ENCODE measurements at places on chromosomes 3 and 15.

- no peak for DNase-seq
Measured at GRCh38 chr3:176755552-176755951, 441.7 kb downstream of the TBL1XR1 start.

GRCh38 chr15:90343302-90343790, 8.7 kb upstream of the ZNF774 start:
- DNase-seq = no peak

- DNase-seq = no peak
Measured at GRCh38 chr15:66735909-66736305, 33.9 kb downstream of the SMAD6 start.

DNA sequence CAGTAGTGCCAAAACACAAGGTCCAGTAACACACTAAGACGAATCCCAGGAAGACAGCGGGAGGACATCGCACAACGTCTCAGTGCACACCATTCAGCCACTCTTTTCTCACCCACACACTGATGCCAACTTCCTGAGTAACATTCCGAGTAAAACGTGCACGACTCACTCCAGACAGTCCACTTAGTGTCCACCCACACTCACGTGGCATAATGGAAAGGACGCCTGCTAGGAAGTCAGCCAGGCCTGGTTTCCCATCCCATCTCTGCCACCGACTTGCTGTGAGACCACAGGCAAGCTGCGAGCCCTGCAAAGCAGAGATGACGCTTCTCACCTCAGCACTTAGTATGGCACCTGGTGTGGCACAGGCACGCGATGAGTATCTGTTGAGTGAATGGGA, 36.8 kb upstream of the VGLL4 start:
- DNase-seq = no peak

DNA sequence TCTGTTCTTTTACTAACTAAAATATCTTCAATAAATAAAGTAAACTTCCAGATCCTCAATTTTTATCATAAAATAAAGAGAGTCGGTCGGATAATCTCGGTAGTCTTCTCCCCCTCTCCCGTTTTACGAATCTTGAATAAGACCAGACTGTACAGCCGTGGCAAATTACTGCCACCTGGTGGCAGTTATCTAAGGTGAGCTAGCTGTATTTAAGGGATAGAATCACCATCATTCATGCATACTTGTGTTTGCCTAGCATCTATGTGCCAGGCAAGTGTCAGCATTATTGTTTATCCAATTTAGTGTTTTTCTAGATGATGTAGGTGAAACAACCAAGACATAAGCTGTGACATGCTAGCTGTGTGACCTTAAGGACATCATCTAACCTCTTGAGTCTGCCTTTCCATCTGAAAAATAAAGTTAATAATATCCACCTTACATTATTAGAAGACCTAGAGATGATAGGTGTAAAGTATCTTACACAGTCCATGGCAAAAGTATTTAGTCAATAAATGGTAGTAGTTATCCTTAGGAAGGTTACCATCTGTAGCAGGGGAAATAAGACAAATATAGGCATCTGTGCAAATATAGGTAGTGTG, 21.3 kb downstream of the DUT start:
- DNase-seq = peak; percentile 49

GRCh38 chr15:50315814-50316630, 39.0 kb downstream of the GABPB1 start:
- DNase-seq = peak; percentile 43

- DNase-seq = no peak
Measured at GRCh38 chr3:24709956-24710355, 215.3 kb upstream of the THRB start.

DNA sequence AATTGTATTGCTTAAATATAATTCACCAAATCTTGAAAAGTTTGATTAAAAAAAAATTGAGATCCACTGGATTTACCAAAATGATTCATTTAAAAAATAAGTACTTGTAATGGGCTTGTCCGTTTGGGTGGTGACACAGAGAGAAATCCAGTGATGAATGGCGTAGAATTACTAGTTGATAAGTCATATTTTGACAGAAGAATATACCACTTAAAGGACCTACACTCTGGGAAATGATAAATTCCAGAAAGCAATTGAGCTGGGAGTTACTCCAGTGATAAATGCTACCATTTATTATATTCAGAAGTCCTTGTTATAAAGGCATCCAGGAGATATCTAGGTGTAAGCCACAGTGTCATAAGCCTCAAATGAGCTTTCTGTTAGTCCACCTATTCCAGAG, 141.8 kb upstream of the CFAP20DC start:
- no peak for DNase-seq

DNA sequence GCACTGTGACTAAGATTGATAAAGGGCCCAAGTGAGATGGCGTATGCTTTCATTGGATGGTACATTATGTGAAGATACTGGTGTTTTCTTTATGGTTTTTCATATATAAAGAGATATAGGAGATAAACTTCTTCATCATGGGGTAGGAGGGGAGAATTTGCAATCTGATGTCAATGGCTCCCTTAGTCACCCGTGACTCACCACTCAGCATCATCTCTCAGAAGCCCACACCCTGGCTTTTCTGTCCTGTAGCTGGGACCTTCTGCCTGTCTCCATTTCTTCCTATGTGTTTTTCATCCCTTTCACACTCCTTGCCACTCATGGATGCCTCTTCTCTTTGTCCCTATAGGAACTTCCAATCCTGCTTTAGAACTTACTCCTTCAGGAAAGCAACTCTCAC, 114.3 kb upstream of the SEMA6D start:
- DNase-seq = no peak

DNA sequence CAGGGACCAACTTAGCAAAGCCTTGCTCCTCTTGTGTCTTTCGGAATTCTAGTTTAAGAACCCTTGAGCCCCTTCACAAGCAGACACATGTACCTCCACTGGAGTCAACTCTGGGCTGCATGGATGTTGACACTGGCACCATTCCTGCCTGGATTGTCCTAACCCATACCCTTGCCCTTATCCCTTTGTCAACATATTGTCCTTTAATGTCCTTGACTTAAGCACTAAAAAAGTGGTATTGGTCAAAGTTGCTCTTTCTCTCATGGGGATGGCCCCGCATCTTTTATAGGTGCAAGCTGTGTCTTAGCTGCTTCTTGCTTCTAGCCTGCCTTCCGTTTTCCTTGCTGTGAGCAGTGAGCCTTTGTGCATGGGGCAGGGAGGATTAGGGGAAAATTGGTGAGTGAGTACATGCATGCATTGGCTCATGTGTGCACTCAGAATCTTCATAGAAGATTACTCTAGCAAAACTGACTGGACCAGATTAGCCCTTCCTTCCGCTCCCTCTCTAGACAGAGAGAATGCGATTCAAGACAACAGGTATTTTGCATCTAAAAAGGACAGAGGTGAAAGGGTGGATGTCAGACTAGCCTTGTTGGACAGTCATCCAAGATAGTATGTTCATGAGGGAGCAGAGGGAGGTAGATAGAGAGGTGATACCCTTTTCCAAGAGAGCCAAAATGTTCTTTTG, 42.4 kb downstream of the TGFBR2 start:
- DNase-seq = no peak

DNA sequence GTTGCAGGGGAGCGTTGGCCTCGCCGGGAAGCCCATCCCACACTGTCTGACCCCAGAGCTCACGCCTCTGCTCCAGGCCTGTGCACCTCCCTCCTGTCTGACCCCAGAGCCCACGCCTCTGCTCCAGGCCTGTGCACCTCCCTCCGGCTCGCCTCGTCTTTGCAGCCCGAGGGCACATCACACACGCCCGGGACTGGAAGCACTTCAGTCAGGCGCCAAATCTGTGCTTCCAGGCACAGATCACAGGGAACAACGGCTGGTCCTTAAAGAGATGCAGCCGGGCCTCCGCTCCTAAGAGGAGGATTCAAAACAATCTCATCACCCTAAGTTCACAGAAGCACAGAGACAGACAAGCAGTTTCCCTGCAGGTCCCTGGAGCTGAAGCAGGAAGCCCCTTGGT, 103.0 kb upstream of the RPL32 start:
- no peak for DNase-seq

GRCh38 chr15:78923480-78924360, 21.1 kb downstream of the CTSH start:
- no peak for DNase-seq

DNA sequence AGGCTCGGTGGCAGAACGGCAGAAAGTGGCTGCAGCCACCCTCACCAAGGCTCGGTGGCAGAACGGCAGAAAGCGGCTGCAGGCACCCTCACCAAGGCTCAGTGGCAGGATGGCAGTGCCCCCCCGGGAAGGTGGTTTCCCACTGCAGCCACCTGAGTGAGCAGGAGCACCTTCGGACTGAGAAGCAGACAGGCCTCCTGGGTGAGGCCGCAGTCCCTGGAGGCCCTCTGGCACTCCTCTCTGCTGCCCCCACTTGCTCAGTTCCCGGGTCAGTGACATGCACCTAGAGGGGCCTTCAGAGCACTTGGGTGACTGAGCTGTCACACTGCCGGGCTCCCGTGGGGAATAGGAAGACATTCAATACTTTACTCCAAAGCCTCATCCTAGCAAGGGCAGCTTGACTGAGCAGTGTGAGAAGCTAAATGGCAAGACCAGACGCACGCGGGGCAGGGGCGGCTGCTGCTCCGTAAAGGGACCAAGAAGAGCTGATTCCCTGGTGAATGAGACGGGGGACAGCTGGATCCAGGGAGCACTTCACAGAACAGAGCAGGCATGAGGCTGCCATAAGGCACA, 62.7 kb downstream of the PCSK6 start:
- no peak for DNase-seq

- DNase-seq = no peak
Measured at GRCh38 chr15:68565726-68566125, 13.1 kb upstream of the CORO2B start.

- DNase-seq = peak; percentile 52
Measured at GRCh38 chr3:71064291-71064955, 519.1 kb downstream of the FOXP1 start.

DNA sequence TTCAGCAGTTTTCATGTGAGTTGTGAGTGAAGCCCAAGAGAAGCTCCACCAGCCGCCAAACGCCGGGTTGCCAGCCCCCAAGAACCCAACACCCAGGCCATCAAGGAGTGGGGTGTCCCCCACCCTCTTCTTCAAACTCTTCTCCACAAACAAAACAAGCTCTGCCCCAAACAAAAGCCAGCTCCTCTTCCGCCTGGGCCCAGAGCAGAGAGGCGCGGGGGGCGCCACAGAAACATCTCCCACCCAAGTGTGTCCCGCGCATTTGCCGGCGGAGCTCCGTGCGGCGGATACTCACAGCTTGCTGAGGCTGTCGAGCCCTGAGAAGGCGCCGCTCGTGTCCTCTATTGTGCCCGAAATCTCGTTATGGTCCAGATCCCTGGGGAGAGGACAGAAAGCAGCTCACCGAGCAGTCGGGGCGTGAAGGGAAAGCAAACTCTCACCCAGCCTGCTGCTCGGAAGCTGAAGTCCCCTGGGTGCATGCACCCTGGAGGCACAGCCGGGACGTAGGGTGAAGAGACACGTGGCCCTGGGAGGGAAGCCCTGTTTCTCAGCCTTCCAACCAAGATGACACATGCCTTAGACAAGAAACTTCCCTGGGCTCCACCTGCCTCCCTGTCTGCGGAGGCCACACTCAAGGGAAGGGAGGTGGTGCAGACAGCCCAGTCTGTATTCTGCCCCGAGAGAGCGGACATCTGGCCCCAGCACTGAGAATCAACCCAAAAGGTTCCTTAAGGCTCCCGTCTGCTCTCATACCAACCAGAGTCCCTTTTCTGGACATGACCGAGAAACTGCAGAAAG, 95.7 kb downstream of the LRIG1 start:
- no peak for DNase-seq

DNA sequence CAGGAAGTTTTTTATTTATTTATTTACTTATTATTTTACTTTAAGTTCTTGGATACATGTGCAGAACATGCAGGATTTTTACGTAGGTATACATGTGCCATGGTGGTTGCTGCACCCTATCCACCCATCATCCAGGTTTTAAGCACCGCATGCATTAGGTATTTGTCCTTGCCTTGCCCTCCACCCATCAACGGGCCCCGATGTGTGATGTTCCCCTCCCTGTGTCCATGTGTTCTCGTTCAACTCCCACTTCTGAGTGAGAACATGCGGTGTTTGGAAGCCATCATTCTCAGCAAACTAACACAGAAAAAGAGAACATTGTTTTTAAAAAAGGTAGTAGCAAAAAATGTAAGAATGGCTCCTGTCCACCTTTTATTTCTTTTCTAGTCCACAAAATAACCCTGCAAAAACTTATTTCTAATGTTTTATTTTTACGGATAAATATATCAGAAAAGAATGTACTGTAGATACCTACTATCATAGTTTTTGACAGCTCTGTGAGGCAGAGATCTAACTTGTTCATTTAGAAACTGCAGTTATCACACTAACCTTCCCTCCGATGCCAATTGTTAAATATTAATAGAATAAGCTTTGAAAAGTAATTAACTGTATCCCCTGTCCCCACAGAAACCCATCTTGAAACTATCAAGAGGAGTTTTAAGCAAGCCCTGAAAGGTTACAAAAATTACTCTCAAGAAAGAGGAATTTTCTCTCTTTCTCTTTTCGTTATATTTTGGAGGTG, 189.2 kb downstream of the LPP start:
- DNase-seq = no peak
